Fibroblast of upper back skin (primary cell): ENCODE measurements at places on chromosomes 4 and X.

DNA sequence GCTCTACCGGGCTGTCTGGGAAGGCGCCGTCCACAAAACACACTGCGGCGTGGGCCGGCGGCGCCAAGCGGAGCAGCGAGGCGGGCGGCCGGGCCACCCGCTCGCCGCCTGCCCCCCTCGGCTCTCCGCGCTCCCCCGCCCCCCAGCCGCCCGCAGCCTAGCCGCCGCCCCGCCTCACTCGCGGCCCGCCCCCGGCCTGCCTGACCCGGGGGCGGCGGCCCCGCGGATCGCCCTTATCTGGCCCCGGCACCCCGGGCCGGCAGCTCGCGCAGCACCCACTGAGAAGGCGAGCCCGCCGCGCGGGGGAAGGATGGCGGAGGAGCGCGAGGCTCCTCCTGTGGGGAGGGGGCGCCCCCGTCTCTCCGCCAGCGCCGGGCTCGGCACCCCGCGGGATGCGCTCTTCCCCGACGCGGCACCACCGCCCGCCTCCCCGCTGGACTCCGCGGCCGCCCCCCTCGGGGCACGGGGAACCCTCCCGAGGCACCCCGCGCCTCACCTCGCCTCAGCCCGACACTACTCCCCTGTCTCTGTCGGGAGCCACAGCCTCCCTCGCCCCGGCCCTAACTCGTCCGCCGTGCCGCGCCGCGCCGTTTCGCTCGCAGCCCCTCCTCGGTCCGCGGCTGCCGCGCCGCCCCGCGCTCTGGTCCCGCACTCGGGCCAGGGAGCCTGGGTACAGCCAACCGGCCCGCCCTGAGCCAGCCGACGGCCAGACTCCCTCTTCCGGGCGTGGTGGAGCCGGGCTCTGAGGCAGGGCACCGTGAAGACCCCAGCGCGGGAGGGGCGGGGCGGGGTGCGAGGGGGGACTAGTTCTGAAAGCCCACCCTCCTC is 566 bp downstream of the ATP11C start:
- no peak for DNase-seq

DNA sequence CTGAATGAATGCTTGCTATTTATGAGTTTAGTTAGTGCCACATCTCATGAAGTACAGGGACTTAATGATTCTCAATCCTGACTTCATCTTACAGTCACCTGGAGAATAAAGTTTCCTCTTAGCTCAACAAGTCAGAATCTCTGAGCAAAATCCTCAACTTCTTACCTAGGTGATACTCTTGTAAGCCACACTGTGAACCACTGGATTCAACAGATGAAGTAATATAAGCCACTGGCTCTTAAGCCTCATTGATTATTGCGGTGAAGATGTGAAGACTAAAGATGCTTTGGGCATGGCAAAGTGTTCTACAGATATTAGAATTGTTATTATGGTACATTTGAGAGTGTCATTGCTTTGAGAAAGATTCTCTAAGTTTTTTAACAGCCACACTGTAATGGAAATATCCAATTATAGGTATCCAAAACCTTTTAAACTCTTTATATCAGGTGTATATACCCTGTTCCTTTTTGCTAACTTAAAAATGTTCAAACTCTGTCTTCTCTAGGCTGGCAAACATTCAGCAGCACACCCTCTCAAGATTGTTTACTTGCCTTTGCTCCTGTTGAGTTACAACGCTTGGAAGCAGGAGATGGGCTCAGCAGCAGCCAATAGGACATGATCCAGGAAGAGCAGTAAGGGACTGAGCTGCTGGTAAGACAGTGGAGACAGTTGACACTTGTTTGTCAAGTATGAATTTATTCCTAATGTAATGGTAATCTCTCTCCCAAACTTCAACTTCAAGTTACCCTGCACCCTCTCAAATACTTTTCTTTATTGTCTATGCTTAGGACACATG is 43.4 kb downstream of the TET2 start:
- DNase-seq = no peak

GRCh38 chr4:8643441-8643840 is 50.9 kb downstream of the CPZ start:
- no peak for DNase-seq

DNA sequence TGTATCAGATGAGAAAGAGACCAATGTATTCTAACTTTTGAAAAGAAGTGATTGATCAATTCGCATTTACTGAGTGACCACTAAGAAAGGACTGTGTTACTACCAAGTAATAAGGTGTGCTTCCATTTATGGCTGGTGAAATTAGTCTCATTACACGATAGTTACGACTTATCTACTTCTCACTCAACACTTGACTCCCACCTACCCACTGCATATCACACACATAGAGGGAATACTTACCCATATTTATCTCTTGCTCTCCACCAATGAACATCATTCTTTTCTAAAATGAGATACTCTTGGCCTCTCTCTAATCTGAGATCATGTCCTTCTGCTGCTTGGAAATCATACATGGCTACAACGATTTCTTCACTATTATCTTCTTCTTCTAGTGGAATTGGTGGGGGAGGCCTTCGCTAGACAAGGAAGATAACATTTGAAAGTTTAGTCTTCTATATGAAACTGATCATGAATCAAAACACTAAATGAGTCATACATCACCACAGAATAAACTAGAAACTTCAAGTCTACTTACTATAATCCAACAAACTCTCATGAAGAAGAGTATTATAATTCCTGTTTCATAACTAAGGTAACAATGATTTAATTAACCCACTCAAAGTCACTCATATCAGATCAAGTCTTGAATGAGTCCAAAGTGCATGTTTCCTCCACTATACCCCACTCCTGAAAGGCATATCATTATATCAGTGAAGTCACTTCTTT is 33.7 kb upstream of the TXK start:
- DNase-seq = no peak

GRCh38 chr4:168651374-168651773 is 154.5 kb downstream of the PALLD start:
- DNase-seq = peak; percentile 72

DNA sequence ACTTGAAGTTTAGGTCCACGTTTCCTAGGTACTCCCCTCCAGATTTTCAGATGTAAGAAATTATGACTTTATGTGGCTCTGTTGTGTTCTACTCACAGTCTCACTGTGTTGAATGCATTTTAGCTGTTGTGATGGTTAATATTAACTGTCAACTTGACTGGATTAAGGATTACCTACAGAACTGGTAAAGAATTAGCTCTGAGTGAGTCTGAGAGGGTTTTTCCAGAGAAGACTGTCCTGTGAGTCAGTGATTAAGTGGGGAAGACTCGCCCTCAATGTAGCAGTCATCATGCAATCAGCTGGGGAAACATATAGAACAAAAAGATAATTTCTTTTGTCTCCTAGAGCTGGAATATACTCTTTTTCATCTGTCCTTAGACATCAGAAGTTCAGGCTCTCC is 493.4 kb downstream of the ACTRT1 start:
- no peak for DNase-seq

- DNase-seq = no peak
Measured at GRCh38 chrX:107728371-107729099, 47.1 kb downstream of the TSC22D3 start.

DNA sequence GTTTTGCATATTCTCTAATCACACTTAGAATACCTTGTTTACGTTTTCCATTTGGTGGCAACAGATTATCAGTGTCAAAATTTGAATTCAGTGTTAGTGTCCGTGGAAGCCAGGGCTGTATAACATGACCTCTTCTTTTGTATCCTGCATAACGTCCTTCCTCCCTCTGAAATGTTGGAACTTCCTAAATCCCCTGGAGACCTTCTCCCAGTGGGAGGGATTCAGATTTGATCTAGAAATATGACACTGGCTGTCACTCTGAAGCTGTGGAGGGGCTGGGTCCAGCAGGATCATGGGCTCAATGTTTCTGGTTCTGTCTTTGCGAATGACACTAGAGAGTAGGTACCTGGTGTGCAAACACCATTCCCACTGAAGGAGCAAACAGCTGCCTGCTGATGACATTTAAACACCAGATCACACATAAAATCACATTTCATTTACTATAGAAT is 850 bp upstream of the CXCL3 start:
- DNase-seq = no peak

GRCh38 chrX:49868739-49869138 is 10.5 kb upstream of the USP27X start:
- DNase-seq = no peak

- no peak for DNase-seq
Measured at GRCh38 chr4:16555156-16555555, 328.9 kb upstream of the TAPT1 start.

- no peak for DNase-seq
Measured at GRCh38 chr4:189765301-189765700, 175.4 kb upstream of the FRG1 start.

DNA sequence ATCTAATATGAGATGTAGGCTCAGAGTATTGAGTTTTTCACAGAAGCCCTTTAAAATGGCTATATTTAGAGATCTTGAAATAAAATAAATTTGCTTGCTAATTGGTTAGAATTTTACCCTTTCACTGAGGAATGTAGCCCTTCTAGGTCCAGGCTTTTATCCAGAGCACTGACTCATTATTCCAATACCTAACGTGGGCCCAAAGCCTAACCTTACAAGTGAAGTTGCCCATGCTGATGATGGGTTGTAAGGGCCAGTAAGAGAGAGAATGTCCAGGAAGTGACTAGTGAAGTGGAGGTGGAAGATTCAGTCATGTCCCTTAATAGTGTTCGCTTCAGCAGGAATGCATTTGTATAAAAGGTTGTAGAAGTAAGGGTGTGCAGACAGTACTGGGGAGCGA is 155.9 kb downstream of the STIM2 start:
- DNase-seq = peak; percentile 21

GRCh38 chr4:73870768-73871167 is 1.6 kb downstream of the CXCL1 start:
- no peak for DNase-seq

- DNase-seq = no peak
Measured at GRCh38 chr4:158767451-158767850, 1.4 kb upstream of the FNIP2 start.
